ENCODE measurements at places on chromosomes 13 and 19.

DNA sequence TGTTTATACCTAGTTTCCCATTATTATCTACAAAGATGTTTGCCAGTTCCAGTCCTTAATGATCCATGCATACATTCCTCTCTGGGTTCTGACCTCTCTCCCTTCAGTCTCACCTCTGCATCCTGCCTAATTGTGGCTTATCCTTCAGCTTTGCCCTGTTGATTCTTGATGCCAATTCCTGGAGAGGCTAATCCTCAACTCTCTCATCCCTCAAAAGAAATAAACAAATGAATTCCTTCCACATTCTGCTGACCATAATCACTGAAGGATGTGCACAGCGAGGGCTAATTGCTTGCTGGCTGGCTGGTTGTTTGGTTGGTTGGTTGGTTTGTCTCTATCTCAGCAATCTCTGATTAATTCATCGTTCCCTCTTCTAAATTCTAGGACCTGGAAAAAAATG lies 113.8 kb downstream of the IRS2 start:
- DNase-seq: no peak

DNA sequence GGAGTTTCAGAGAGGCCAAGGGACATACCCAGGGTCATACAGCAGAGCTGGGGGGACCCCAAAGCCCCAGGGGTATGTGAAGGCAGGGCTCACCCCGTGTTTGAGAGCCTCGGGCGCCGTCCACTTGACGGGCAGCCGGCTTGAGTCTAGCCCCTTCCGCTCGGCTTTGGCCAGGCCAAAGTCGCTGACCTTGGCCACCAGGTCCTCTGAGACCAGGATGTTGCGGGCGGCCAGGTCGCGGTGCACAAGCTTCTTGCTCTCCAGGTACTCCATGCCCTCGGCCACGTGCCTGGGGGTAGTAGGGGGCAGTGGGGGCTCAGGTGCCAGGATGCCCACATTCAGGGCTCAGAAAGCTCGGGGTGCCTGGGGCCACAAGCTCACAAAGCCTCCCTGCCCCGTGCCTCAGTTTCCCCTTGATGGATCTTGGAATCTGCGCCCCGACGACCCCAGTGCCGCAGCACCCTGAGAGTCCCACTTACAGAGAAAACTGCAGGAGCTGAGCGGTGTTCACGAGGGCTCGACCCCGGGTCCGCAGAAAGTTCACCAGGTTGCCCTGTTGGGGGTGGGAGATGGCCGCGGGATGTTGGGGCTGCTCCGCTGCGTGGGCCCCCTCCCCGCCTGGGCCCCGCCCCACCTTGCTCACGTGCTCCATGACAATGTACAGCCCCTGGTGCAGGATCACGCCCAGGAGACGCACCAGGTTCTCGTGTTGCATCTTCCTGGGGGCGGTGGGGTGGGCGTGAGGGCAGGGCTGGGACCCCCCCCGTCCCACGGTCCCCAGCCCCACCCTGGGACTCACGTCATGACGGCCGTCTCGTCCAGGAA lies 7.1 kb downstream of the MATK start:
- DNase-seq: no peak

DNA sequence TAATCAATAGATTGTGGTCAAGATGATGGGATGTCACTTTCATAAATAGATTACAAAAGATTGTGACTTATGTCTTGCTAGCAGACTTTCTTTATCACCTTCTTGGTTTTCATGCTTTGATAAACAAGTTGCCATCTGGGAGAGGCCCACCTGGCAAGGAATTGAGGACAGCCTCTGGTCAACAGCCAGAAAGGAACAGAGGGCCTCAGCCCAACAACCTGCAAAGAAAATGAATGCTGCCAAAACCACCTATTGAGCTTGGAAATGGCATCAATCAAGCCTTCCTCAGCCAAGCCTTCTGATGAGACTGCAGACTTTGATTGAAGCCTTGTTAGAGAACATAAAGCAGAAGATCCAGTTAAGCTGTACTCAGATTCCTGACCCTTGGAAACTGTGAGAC lies 288.6 kb downstream of the SPRY2 start:
- DNase-seq: no peak

DNA sequence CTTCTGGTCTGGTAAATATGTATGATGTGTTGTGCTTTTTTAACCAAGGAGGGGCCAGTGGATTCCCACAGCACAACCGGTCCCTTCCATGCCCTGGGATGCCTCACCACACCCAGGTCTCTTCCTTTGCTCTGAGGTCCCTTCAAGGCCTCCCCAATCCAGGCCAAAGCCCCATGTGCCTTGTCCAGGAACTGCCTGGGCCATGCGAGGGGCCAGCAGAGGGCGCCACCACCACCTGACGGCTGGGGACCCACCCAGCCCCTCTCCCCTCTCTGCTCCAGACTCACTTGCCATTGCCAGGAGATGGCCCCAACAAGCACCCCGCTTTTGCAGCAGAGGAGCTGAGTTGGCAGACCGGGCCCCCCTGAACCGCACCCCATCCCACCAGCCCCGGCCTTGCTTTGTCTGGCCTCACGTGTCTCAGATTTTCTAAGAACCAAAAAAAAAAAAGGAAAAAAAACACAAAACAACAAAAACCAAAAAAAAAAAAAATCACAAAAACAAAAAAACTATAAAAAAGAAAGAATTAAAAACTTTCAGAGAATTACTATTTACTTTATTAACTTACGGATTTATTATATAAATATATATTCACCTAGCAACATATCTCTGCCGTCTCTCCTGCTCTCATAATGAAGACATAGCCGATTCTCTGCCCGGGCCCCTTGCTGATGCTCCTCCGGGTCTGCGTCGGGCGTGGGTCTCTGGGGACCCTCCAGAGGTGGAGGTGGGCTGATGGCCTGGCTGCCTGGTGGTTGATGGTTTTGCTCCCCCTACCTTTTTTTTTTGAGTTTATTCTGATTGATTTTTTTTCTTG lies 14.4 kb downstream of the CAPN12 start:
- DNase-seq: no peak

- DNase-seq: no peak
Measured at GRCh38 chr13:98543378-98544103, 33.4 kb downstream of the STK24 start.

DNA sequence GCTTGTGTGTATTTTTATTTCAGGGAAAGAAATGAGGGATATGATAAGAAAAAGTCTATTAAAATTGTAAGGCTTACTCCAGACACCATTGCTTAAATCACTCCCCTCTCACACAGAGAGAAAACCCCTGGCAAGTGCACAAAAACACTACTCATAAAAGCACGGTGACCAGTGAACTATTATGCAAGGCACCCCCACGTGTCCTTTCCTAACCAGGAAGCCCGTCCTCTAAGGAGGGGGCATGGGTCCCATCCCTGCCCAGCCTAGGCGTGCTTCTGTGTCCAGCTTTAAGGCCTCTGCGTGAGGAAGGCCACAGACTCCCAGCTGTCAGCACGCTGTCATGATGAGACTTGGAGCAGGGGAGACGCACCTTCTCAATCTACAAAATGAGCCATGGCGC lies 83.5 kb downstream of the SLC7A1 start:
- DNase-seq: no peak
